ENCODE measurements at places on chromosomes 13 and 19. TPM values are rescaled to one million over a fixed set of nuclear protein-coding genes. Genes with fewer than 3 reads are reported as not detected.

Gene PDS5B
- total RNA-seq = 8.1 TPM

Gene CD177
- total RNA-seq = not detected

Gene TEX26
- not detected for total RNA-seq

Gene VSTM1
- not detected for total RNA-seq

Gene PSG1
- 0.29 TPM for total RNA-seq

Gene SOX1
- not detected for total RNA-seq

Gene IRGC
- total RNA-seq = not detected

Gene RASIP1
- 4.1 TPM for total RNA-seq

Gene FXYD5
- 158 TPM for total RNA-seq

Gene FUT3
- not detected for total RNA-seq

Gene CGB1
- not detected for total RNA-seq

Gene GPR12
- not detected for total RNA-seq

Gene ICAM1
- 45.0 TPM for total RNA-seq

Gene AP1M2
- 14.4 TPM for total RNA-seq

Gene SSC5D
- 2.3 TPM for total RNA-seq
